ENCODE measurements at places on chromosomes 7 and 10. TPM values are rescaled to one million over a fixed set of nuclear protein-coding genes. Genes with fewer than 3 reads are reported as not detected.
A peak's percentile ranks its signal among the peaks of the same experiment; 100 is the strongest.

DNA sequence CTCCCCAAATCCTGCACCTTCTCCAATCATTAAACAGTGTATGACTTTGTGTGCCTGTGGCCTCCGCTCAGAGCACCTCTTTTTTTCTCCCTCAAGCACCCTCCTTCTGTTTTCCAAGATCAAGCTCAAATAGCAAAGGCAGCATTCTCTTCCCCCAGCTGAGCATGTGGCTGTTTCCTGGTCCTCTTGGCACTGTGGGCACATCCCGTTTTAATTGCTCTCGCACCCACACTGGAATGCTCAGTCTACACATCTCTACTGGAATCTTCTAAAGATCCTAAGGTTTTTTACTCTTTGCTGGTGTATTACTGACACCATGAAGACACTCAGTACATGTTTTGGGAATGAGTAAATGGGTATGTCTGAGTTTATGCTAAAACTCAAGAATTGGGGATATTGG, 107.4 kb downstream of the WDFY4 start:
- peak; percentile 71 for DNase-seq

DNA sequence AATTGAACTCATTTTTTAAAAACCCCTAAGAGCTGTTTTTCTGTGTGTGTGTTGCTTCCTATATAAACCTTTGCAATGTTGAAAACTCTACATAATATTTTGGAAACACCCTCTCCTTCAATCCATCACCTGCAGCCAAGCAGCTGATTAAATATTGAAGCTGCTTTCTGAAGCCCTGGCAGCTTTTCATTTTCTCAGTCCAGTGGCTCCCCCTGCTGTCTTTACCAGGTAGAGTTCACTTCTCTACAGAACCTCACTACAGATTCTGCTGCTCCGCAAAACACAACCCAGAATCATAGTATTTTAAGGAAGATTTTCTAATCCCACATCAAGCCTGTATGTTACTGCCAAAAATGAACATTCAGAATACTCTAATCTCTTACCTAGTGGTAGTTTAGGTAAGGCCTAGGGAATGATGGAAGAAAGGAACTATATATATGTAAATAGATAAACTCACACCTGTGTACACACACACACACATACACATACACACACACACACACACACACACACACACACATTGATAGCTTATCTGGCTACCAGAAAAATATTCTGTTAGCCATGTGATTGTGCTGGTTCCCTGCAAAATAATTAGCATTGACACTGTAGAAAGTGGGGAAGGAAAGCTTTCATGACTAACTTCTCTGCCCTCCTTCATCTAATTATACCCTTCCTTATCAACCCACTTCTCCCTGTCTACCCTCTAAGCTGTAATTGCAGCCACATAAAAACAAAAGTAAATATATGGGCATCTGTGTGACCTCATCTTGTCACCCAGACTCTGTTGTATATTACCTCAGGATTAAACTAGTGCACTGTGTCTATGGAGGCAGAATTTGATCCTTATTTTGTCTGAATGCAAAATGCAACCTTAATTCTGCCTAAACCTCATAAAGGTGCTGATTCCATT, 229.5 kb upstream of the FZD1 start:
- peak; percentile 10 for DNase-seq

GRCh38 chr10:70845256-70845655, 29.5 kb downstream of the SGPL1 start:
- no peak for DNase-seq

DNA sequence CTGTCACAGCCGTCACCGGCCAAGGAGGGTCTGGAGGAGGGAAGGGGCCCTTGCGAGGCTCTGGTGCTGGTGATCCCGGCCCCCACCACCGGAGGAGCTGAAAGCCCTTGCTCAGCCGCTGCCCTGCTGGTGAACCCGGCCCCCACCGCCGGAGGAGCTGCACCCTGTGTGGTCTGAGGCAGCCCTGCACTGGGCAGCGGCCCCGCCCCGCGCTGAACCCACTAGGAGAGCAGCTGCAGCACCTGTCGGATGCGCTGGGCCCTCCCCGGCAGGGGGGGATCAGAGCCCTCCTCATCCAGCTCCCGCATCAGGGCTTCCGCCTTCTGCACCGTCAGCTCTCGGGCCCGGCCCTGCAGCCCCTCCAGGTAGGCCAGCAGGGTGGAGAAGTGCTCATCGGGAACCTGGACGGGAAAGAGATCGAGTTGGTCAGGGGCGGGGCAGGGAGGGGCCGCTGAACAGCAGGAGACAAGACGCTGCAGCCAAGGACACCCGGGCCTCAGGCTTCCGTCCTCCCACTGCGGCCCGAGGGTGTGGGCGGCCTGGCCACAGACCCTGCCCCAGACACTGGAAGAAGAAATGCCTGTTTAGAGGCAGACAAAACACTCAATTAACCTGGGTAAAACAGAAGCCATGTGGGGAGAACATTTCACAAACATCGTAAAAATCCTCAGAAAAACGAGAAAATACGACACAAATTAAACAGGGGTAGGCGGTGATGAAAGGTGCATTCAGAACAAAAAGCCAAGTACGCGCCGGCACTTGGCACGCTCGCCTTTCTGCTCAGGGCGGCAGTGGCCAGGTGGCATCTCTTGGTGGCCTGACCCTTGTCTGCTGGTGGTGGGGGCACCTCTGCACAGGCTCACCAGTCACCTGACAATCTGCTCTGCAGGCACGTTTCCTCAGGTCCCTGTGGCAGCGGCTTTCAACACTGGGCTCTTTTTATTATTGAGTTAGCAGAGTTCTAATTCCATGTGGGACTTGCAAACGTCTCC, 14.7 kb downstream of the CYP2W1 start:
- no peak for DNase-seq

DIP2C gene
- total RNA-seq = 10.7 TPM

- DNase-seq = no peak
Measured at GRCh38 chr10:102465466-102465865, 14.1 kb upstream of the C10orf95 start.

DNA sequence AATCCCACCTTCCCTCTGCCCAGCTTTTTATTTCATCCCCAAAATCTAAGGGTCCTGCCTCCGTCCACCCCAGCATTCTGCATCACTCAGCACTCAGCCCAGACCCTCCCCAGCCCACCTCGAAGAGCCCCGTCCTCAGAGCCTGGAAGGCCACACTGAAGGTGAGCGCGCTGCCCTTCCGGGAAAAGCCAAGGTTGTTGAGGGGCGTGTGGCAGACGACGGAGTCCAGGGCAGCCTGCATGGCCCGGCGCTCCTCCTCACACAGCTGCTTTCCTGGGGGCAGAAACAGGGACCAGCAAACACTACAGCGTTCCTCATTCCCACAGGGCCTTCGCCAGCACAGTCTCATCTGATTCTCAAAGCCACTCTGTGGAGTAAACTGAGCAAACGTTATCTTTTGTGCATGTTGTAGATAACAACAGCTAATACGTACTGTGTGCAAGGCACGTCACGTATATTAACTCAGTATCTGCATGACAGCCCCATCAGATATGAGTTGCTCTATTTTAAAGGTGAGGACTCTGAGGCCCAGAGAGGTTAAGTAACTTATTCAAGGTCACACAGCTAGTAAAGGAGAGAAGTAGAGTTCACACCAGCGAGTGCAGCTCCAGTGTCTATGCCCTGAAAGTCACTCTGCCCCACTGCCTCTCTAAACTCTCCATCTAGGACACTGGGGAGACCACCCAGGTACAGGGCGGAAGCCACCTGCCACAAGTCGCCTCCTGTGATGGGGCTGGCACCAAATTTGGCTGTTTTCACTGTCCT, 2.8 kb downstream of the TRAPPC14 start:
- DNase-seq = no peak

GRCh38 chr10:17607603-17608332, 9.4 kb downstream of the HACD1 start:
- DNase-seq = no peak

Measured in MG63 (cell line).